ENCODE measurements at places on chromosomes 16 and 17.

DNA sequence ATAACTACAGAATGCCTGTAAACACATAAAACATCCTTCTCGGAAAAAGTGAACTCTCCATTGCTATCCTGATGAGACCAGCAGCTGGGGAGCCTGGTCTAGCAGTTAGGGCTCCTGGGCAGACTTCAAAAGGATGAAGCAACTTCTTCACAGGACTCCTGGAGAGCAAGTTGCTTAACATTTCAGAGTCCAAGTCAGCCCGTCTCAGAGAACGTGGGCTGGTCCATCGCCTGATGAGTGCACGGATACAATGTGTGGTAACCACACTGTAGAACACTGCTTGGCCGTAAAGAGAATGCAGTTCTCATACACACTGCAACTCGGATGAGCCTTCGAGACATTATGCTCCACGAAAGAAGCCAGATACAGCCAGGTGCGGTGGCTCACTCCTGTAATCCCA is 52.7 kb downstream of the TMEM235 start:
- peak; percentile 58 for DNase-seq

GRCh38 chr16:29820271-29820701 is at the start of gene MVP:
MVP (plus strand) TSS chr16:29820462; CDS start chr16:29830550, 10,088 bp downstream.
- peak; percentile 84 for DNase-seq

GRCh38 chr16:11394593-11394960 is 49.3 kb downstream of the RMI2 start:
- no peak for DNase-seq

- DNase-seq, result no peak
Observed at GRCh38 chr17:78323826-78324390, 36.0 kb downstream of the SOCS3 start.

DNA sequence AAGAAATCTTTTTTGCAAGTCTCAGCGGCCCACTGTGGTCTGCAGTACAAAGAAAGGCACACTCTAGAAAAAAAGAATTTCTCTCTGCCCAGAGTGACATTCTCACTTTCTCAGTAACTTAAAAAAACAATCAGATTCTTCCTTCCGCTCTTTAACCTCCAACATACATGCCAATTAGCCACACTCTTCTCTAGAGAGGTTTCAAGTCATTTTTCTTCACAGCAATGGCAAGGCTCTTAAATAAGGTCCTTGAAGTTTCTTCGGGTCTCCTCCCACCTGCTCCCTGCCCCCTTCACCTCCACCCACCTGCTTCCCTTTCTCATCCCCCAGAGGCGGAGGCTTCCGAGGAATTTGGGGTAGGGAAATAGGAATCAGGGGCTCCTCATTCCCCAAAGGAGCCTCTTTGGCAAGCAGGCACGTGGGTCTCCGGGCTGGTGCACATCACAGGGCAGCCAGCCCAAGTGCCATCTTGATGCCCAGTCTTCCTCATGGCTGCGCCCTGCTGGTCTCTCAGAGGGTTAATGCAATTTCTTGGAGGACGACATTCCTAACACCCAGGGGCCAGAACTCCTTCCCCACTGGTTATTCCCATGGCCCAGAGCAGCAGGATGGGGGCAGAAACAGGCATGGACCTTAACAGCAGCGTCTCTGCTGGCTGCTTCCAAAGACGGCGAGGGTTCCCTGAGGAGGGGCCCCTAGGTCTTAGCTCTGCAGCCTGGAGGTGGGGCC is 855 bp upstream of the MEOX1 start:
- no peak for DNase-seq

GRCh38 chr16:29791845-29792807 is 1.6 kb downstream of the KIF22 start:
- DNase-seq, result no peak

DNA sequence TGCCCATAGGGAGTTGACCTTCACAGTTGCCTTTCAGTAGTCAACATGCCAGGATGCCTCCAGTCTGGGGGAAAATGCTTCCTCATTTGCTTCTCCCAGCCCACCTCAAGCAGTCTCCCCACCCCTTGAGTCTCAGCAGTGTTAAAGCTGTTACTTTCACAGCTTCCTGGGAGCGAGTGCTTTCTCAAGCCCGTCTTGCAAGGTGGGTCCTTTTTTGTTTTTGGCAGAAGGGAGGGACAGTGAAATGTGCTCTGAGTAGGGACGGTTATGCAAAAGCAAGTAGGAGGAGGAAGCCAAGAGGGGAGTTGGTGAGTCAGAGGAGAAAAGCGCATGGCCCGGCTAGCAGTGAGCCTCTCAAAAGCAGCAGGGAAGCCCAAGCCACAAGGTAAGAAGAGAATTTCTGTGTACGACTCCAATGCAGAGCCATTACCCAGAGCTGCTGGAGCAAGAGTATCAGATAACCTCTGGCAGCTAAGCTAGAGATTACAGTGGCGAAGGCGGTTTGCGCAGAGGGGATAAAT is at the start of gene CHST4:
TSS of gene CHST4 (plus strand) at position 316 of the 521 bp plus-strand sequence. CDS start 10,252 bp downstream, outside the sequence.
- peak; percentile 16 for DNase-seq

All from body of pancreas (tissue), 4 donors.